Activated naive CD4-positive, alpha-beta T cell treated with anti-CD3 and anti-CD28 coated beads, Interleukin-2, amount 10 ng/mL, durations not matched to agents 7 days and 5 days (primary cell): ENCODE measurements at places on chromosomes 1 and 21.

- DNase-seq: peak; percentile 84
These were observed 17.7 kb upstream of the PTPRC start for GRCh38 chr1:198620951-198621824.

GRCh38 chr1:244605835-244606370, 47.0 kb upstream of the DESI2 start:
- DNase-seq: no peak

GRCh38 chr1:19049128-19049768, 92.8 kb upstream of the IFFO2 start:
- no peak for DNase-seq

DNA sequence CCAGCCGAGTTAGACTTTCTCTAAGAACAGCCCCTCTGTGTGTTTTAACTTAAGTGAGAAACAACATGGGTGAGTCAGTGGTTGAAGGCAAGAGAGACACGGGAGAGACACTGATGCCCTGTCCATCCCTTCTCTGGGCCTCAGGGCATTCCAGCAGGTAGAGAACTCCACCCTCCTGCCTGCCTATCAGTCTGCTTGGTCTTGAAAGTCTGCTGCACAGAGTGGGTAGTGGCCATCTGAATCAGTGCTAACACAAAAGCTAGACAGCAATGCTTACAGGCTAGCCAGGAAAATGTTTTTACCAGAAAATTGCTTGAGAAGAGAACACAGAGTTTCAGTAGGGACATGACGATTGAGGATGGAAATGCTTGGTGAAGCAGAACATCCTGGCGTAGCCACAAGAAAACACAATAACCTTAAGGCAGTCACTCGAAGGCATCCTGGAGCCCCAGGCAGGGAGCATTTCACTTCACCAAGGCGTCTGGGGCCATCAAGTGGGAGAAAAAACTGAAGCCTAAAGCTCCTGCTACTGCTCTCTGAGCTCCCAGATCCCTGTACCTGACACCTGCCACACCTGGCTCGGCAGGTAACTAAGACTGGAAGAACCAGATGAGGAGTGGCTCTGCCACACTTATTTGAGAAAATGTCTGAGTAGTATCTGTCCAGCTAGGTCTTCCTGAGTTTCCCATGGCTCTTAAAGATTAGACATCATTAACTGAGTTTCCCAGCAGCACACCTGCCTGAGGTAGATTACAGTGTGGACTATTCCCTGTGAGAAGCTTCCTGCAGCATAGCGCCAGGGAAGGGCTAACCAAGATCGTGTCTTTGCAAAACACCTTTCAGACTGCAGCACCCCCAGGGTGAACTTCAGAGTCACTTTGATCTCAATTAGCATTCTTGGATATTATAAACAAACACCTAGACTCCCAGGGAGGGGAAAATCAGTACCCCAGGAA, 18.1 kb upstream of the LBR start:
- peak; percentile 51 for DNase-seq

DNA sequence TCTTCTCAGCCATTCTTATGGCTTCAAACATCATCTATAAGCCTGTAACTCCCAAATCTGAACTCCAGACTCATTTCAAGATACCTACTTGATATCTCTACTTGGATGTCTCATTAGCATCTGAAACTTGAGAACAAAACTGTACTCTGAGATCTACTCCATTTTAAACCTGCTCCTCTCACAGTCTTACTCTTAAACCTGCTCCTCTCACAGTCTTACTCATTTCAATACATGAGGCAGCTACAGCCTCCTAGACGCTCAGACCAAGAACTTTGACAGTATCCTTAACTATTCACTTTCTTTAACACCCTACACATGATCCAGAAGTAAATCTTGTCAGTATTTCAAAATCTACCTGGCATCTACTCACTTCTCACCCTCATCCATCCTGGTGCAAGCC, 54.3 kb downstream of the NBPF6 start:
- DNase-seq: no peak

GRCh38 chr21:31530897-31531705, 128.4 kb upstream of the SOD1 start:
- no peak for DNase-seq

DNA sequence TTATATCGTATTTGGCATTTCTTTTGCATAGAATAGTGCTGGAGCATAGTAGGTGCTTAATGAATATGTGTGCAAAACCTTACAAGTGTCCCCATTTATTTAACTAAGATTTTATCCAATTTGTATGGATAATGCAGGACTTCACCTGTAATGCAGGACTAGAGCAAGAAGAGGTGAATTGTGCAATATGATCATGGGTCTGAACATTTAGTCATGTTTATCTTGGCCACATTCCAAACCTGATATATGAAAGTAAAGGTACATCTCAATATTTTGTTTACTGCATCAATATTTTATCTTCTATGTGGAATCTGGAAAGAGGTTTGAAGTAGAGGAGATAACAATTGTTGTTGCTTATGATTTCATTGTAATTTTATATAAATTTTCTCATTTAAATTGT, 1626.7 kb upstream of the B3GALT2 start:
- no peak for DNase-seq

DNA sequence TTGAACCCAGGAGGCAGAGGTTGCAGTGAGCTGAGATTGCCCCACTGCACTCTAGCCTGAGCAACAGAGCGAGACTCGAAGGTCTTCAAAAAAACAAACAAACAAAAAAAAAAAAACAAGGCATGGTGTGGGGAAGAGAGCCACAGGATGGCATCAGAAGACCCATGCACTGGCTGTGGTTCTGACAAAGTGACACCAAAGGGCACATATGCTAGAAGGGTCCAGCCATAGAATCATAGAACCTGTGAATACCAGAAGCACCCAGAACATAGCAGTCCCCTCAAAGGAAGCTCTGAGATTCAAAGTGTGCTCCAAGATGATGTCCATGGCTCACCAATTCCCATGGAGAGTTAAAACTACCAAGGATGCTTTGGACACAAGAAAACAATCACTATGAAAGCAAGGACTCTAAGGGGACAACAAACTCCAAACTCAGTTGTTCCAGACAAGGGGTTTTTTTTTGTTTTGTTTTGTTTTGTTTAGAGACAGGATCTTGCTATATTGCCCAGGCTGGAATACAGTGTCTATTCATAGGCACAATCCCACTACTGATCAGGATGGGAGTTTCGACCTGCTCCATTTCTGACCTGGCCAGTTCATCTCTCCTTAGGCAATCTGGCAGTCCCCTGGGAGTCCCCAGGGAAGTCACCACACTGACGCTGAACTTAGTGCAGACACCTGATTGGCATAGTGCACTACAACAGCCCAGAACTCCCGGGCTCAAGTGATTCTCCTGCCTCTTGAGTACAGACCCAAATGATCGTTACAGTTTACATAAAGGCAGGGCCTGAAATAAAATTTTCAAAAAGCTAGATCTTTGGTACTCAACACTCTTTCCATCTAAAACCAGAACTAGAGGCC, 56.4 kb downstream of the TGFBR3 start:
- no peak for DNase-seq

DNA sequence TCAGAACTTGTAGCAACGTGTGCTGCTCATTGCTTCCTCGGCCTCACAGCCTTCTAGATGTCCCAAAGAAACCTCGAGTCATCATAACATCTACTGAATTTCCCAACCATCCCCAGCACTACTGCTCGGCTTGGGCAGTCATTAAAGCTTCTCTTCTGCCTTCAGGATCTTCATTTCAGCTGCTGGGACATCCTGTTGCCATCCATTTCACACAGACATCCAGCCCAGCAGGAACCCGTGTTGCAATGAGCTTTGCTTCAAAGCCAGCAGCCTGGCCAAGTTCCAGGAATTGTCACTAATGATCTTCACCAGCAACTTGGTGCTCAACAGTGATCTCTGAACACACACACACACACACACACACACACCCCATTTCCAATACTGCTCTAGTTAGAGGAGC, 18.5 kb downstream of the WLS start:
- no peak for DNase-seq
